ENCODE measurements at places on chromosomes 5 and 9.

- DNase-seq = no peak
Measured at GRCh38 chr5:73436535-73437100, 12.0 kb downstream of the FOXD1 start.

GRCh38 chr9:98232926-98233325 is 22.5 kb downstream of the TBC1D2 start:
- DNase-seq = no peak

GRCh38 chr5:150085950-150086715 is at the start of gene CSF1R:
Gene CSF1R (minus strand): TSS chr5:150086554. CDS start chr5:150086427, 127 bp downstream.
- no peak for DNase-seq

DNA sequence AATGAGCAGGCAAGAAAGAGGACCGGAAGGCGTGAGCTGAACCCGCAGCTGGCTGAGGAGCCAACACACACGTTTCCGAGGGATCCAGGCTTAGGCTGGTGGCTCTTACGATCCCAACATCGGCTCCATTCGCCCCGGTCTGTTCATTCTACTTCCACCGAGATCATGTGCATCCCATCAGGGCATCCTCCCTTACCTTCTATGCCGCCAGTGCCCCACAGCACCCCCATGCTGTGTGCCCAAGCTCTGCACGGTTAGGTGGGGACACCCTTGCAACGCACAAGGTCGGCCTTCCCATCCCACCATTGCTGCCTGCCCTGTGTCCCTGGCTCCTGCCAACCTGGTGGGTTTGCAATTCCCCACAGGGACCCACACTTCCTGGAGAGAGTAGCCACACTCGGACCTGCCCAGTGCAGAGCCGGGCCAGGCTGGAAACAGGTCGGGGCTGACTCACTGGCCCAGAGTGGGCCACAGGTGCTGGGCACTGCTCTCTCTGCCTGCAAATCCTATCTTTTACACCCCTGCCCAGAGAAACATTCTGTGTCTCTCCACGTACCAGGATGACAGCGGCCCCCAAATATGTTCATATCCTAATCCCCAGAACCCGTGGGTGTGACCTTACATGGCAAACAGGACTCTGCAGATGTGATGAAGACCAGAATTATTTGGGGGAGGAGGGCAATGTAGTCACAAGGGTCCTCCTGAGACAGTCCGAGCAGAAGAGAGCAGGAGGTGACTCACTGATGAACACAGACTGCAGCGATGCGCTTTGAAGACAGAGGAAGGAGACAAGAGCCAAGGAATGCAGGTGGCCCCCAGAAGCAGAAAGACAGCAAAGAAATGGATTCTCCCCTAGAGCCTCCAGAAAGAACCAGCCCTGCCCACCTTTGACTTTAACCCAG is 182.2 kb downstream of the AUH start:
- no peak for DNase-seq

DNA sequence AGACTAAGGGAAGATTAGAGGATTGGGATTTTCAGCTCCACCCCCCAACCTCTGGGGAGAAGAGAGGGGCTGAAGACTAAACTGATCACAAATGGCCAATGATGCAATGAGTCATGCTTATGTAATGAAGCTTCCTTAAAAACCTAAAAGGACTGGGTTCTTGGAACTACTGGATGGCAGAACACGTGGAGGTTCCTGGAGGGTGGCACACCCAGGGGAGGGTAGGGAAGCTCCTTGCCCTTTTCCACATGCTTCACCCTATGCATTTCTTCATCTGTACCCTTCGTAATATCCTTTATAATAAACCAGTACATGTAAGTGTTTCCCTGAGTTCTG is 48.6 kb downstream of the ARHGEF28 start:
- no peak for DNase-seq

- no peak for DNase-seq
Measured at GRCh38 chr5:38541174-38541725, 15.2 kb downstream of the LIFR start.

DNA sequence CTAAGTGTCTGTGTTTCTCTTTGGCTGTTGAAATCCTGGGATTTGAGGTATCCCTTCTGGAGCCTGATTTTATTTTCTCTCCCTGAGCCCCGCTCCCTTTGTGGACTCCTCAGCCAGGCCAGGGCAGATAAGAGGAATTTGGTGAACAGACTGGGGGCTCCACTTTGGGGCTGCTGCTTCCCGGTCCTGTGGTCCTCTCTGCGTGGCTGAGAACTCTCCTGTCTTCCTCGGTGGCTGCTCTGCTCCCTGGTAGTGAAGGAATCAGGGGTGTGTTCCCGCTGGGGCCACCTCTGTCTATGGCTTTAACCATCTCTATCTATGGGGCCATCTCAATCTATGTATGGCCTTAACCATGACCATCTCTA is 71.7 kb upstream of the SH3PXD2B start:
- DNase-seq = no peak

DNA sequence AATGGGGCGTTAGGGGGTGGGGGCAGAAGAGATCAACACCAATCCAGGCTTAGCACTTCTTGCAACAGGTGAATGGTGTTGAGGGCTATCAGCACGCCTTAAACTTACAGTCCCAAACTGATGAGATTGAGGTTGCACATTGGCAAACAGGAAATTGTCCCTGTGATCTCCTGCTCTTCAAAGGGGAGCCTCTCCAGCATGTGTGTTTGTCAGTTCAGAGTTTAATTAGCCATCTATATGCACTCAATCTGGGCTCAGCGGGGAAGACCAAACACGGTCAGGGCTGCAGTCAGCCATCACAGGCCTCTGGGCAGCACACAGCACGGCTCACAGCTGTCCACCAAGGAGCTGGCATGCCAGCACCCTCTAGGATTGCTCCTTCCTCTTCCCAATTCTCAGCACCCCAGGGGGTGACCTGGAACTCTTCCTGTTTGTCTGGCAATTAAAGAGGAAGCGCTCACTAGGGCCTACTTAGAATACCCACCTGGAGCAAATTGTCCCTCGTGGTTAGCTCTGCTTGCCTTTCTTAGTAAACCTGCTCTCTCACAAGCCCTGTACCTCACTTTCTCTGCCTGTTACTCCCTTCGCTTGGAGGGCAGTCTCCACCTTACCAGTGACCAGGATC is 217.4 kb downstream of the SLIT3 start:
- DNase-seq = no peak

- no peak for DNase-seq
Measured at GRCh38 chr9:138115506-138115905, 237.9 kb downstream of the CACNA1B start.

GRCh38 chr5:129135633-129136032 is 41.1 kb downstream of the ISOC1 start:
- DNase-seq = no peak

DNA sequence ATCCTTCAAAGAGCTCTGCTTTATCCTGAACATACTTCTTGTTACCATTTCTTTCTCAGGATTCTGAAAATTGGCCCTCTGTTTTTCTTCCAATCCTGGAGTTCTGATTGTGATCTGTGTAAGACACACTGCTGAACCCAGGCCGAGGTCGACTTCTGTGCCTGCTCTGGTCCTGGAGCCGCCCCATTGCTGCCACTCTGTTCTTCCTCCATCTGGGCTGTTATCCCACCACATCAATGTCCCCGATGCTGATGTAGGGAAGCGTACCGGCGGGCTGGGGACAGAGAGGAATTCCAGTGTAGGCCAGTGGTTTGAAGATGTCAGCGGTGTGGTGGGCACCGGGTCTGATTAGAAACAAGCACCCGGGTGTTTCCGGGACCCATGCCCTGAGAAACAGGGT is 102.5 kb downstream of the LIFR start:
- DNase-seq = no peak

- no peak for DNase-seq
Measured at GRCh38 chr9:105886136-105886535, 191.8 kb downstream of the TMEM38B start.

DNA sequence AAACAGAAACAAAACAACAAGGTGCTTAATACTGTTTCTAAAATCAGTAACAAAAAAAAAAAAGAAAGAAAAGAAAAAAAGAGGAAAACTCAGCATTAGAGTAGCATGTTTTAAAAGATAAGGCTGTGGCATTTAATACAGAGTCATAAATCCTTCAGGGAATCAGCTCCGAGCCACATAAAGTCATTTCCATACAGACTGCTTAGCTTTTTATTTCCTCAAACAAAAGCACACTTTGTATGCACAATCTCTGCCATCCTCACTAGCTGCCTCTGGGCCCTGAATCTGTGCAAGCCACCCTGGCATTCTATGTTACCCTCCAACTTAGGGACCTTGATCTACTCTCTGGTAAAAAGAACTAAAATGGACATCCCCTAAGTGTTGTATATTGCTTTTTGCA is 87.6 kb downstream of the SEMA6A start:
- no peak for DNase-seq

DNA sequence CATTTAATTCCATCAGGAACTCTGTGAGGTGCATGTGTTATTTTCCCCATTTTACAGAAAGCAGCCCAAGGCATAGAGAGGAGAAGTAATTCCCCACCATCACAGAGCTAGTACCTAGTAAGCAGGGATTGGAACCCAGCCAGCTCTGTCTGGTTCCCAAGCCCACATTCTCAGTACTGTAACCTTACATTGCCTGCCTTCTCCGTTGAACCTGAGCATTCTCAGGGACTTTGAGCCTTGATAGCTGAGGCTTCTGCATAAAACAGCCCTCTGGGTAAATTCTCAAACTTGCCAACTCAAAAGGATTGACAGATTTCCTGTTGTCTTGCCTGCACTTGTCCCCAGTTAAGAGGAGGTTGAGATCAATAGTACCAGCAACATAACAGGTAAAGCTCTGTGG is 9.2 kb upstream of the GLE1 start:
- DNase-seq = no peak

DNA sequence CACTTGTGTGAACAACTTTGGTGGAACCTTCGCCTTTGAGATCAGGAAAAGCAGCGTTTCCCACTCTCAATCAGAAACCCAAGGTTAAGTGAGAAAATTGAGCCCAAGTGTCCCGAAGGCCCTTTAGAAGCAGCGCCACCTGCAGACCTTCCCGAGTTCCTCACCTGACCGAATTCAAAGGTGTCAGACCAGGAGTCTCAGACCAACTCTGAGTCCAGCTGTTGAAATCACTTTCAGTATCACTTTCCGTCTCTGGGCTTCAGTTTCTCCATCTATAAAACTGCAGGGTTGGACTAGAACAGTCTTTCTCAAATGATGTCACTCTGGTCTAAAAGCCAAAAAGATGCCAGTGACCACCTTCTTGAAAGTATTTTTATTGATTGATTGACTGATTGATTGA is 31.7 kb upstream of the GRHPR start:
- no peak for DNase-seq

DNA sequence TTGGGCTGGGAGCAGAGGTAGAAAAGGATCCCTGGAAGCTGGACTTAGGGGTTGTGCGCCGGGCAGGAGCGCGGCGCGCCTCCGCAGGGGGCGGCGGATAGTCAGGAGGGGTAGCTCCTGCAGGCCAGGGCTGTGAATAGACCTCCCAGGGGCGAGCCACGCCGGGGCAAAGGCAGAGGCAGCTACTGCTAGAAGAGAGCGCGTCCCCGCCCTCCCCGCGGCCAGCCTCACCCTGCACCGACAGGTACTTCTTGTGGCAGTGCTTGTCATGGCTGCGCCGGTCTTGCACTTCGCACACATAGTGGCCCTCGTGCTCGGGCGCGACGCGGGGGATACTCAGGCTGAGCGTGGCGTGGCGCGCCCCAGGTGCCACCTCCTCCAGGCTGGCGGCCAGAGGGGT is 28.1 kb downstream of the FLT4 start:
- no peak for DNase-seq

DNA sequence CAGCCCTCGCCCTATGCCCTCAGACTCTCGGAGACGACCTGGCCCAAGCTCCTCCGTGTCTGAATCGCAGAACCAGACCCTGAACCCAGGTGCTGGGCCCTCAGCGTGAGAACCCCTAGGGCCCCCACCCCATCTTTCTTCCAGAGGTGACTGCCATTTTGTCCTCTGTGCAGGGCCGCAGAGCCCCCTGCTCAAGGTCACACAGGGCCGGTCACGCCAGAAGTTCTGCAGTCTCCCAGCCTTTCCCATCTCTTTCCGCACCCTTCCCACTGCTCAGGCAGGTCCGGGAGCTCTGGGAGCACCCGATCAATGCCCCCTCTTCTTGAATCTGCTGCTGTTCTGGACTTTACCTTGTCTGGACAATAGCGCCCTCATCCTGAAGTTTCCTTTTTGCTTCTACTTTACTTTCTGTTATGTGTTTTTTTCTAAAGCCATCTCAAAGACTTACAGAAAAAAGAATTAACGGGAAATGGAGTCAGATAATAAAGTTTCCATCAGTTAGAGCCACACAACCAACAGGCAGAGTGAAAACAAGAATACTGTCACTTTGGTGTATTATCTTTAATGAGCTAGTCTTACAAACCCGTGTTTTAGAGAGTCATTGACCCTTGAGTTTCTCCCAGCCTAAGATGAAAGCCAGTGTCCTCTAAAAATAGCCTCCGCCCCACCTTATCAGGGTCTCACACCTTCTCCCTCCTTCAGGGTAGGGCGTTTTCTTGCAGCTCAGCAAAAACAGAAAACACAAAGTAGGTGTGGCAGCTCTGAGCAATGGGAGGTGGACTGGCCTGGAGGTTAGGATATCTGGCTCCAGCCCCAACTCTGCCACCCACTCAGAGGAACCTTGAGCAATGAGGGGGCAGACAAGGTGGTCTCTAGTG is 1.8 kb downstream of the TMOD1 start:
- no peak for DNase-seq

DNA sequence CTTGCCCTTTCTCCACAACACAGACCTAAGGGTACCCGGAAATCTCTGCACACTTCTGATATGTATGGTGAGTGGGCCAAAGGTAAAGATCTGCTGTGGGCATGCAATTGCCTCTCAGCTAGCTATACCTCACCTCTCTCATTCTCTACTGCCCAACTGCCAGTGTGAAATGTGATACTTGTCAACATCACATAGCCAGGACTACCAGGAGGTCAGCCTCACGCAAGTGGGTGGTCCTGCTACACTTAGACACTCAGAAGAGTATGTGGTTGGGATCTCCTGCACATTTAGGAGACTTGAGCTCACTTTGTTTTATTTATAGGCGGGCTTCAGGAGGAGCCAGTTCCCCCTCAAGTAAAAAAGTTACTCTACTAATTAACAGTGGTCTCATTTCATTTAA is 88.0 kb upstream of the MAN2A1 start:
- no peak for DNase-seq

DNA sequence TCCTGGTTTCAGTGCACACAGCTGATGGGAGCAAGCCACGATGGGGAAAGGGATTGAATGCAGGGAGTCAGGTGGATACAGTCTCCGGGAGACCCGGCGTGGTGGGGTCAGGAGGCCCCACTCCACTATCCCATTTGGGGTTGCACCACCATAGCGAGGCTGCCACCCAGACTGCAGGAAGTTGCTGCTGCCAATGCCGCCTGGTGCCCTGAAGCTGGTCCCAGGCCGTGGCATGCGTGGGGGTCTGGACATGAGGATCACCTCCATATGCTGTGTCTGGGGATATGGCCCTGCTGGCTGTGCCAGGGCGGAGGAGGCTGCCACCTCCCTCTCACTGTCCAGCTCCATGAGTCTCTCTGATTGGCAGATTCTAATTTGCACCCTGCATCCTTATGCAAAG is 45.3 kb downstream of the COL5A1 start:
- no peak for DNase-seq

DNA sequence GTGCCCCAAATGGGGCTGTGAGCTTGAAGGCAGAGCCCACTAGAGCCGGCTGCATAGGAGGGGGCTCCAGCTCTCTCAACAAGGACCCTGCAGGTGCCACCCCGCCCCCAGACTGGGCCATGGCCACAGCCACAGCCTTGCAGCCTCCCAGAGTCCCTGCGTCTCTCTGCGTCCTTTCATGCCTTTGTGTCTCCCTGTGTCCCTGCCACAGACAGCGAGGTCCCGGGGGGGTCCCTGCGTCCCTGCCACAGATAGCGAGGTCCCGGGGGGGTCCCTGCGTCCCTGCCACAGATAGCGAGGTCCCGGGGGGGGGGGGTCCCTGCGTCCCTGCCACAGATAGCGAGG is 6.3 kb downstream of the NOXA1 start:
- no peak for DNase-seq
